ENCODE measurements at places on chromosomes 11 and 22. TPM values are rescaled to one million over a fixed set of nuclear protein-coding genes. Genes with fewer than 3 reads are reported as not detected.

DNA sequence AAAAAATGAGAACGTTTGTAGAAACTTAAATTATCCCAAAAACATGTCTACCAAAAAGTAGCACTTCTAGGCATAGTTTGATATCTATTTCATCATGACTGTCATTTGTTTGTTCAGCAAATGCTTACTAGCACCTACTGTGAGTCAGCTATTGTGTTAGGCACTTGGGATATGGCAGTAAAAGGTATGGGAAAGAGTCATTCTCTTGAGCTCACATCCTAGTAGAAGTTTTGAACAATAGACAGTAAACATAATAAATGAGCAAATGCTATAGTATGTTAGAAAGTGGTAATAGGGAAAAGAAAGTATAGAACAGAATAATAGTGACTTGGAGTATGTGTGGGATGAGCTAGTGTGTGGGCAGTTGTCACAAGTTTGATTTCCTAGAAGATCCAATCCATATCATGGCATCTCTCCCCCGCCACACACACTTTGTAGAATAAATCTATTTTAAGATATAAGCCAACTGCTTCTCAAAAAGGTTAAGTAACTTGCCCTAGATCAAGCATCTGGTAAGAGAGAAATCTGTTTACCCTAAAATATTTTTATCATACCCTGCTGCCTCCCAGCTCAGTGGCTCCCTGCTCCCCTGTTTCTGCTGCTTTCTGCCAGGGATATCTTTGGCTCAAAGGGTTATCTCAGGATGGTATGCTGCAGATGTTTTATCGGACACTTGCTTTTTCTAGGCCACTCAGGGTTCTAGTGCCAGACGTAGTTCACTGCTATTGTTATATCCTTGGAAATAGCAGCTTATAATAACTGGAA, 129.7 kb downstream of the NCAM1 start:
- DNase-seq, result no peak

PLAAT5 gene
- total RNA-seq, result 2.3 TPM

DNA sequence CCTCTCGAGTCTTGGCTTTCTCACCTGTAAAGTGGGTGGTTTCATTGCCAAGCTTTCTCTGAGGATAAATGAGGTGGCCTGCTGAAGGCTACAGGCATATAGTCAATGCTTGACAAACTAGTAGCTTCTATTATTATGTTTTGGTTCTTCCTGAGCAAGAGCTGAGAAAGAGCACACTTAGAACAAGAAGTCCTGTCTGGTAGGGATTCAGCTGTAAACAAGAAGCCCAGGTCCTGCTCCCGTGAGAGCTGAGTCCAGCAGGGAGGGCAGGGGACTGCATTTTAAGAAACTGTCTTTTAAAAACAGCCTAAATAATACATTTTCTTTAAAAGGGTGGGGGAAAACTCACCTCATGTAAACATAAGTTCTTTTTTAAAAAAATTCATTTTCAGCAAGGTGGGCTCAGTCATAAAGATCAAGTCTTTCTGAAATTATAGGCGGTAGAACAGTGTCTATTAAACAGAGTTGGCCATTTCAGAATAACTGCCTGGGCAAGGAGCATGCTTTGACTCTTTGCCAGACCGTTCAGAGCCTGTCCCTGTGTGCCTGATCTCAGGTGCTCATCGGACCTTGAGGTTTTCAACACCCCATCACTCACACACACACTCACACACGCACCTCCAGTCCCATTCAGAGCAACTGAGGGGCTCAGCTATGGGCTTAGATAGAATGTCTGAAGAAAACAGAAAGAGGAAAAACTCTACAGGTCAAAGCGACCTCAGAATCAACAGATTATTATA, 29.2 kb upstream of the MYO18B start:
- DNase-seq, result no peak

GRCh38 chr22:48729499-48730171, 1098.0 kb downstream of the BRD1 start:
- DNase-seq, result no peak

GRCh38 chr11:126978165-126978564, 22.4 kb downstream of the KIRREL3 start:
- no peak for DNase-seq
